Putamen (tissue), 1 donor: ENCODE measurements at places on chromosomes 2 and 18.

GRCh38 chr2:173134703-173135102 is 59.1 kb downstream of the MAP3K20 start:
- DNase-seq = no peak

GRCh38 chr2:191427031-191427430 is 181.8 kb downstream of the MYO1B start:
- DNase-seq = no peak

GRCh38 chr2:186558512-186559276 is 31.2 kb upstream of the ITGAV start:
- DNase-seq = no peak

- DNase-seq = no peak
Observed at GRCh38 chr2:16326711-16327300, 338.8 kb downstream of the CYRIA start.

- no peak for DNase-seq
Observed at GRCh38 chr2:17270894-17271293, 247.3 kb downstream of the RAD51AP2 start.

GRCh38 chr2:100484390-100484789 is 14.1 kb downstream of the NMS start:
- DNase-seq = no peak

DNA sequence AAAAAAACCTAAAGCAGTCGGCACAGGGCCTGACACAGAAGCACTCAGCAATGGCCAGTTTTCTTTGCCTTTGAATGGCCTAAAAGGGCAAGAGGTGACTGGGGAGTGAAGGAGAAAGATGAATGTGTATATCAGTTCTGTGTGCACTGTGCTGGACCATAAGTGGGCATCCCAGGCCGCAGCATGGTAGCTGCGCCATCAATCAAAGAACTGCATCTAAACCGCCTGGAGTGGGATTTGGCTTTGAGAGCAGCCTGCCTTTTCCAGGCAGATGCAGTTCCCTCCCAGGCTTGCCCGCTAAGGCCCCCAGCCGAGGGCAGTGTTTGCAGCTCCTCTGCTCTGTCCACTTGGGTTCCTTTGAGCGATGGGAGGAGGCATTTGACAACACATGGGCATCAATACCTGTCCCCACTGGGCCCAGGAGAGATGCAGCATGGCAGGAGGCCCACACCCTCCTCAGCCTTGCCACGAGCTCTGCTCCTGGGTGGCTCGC is 144.1 kb downstream of the FAM210A start:
- DNase-seq = no peak

- no peak for DNase-seq
Observed at GRCh38 chr2:214503568-214503967, 92.7 kb downstream of the VWC2L start.

- no peak for DNase-seq
Observed at GRCh38 chr2:61254536-61254935, 92.5 kb downstream of the C2orf74 start.

DNA sequence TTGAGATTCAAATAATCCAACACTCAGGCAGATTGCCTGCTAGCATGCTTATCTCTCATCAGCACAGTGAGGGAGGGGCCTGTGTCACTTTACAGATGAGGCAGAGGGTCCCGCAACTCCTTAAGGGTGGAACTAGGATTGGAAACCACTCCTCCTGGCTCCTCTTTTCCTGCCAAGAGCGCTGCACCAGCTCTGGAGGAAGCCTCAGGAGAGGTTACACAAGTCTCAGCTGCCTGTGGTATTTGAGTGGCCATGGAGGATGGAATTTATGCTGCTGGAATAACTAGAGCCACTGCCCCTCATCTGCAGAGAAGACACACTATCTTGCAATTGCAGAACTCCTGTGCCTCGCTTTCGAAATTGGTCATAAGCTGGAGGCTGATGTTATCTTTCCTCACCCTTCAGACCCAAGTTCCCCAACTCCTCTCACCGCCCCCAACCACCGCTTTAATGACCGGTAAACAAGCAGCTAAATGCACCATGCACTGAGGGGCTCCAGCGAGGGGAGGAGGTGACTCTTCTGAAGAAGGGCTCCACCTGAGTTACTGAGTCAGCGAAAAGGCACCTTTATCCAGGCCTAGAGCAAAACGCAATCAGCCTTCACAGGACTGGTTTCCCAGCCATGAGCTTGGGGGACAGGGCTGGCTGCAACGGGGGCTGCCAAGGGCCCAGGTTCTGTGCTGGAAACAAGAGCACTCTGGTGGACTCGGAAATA is 245.8 kb downstream of the SOX11 start:
- DNase-seq = no peak

DNA sequence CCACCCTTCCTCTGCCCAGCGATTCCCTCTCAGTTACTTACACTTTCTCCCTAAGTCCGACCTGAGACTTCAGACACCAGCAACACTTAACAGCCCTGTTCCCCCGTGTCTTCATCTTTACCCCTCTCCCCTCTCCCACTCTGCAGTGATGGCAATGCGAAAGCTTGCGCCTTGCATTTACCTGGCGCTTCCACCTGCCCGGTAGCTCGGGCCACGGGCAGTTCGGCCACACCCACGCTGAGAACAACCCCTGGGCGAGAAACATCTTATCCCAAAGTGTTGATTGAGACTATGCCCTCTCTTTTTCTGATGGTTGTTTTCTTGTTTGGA is 558 bp downstream of the DNAJC10 start:
- DNase-seq = peak; percentile 27
